ENCODE measurements at places on chromosomes 3 and 15.

GRCh38 chr3:52934630-52935530 lies 37.5 kb upstream of the STIMATE start:
- DNase-seq, result no peak

GRCh38 chr15:34370129-34370528 lies 3.1 kb upstream of the LPCAT4 start:
- no peak for DNase-seq

- no peak for DNase-seq
Observed at GRCh38 chr3:77420336-77420735, 380.4 kb downstream of the ROBO2 start.

DNA sequence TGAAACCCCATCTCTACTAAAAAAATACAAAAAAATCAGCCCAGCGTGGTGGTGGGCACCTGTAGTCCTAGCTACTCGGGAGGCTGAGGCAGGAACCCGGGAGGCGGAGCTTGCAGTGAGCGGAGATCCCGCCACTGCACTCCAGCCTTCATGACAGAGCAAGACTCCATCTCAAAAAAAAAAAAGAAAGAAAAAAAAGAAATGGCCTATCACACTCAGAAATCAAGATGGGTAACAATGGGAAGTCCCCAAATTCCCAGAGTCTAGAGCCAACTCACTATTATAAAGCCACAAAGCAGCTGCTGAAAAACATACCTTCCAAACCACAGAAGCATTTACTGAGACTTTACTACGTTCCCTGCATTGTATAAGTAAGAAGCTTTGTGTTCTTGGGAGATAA lies 7.5 kb downstream of the HDGFL3 start:
- no peak for DNase-seq

DNA sequence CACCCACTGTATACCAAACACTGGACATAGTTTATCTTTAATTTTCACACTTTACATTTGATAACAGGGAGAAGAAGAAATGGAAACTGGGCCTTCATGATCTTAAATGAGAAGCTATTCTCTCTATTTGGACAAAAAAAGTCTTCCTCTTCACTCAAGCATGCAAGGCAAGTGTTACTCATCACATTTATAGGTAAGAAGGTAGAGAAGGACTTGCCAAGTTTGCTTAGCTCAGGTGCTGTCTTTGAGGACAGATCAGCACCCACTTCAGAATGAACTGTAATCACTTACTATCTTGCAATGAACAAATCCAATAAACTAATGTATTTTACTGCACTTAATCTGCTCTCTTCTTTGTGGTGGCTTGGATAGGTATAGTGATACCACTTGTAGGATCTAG lies 1.1 kb upstream of the MYH15 start:
- no peak for DNase-seq

DNA sequence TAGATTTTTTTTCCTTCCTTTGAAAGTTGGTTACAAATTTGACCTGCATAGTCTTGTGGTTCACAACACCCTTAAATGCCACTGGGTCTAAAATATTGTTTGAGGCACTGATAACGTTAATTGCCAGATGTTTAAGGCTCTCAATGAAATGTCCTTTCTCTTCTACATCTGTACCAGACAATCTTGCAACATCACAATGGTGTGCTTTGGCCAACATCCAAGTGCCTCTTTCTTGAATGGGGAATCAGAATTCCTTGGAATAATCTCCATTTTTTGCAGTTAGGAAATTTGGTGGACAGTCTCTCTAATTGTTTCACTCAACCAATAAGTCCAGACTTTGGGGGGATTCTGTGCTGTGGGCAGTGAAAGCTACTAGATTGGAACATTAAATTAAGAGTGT lies 26.0 kb upstream of the PEX5L start:
- DNase-seq, result no peak

- no peak for DNase-seq
Observed at GRCh38 chr3:186354100-186354499, 7.9 kb downstream of the DGKG start.

GRCh38 chr3:118882353-118882947 lies 152.2 kb downstream of the IGSF11 start:
- DNase-seq, result no peak

GRCh38 chr3:57224856-57225255 lies 2.7 kb upstream of the APPL1 start:
- DNase-seq, result no peak

DNA sequence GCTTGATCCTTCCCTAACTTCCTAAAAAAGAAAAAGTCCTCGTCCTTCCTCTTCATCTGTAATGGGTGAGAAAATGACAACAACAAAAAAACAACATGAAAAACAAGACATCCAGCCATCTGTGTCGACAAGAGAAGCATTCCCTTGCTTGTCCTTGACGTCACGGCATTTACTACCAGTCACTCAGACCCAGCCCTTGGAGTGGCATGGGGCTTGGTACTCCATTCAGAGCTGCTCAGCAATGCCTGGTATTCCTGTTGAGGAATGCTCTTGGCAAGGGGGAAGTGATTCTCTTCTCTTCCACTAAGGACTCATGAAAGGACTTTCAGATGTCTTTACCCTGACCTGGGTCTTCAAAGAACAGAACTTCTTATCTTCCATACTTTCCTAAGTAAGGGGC lies 339.7 kb upstream of the RASGRP1 start:
- DNase-seq, result no peak

- DNase-seq, result no peak
Observed at GRCh38 chr15:84037301-84037700, 198.3 kb upstream of the GOLGA6L4 start.

DNA sequence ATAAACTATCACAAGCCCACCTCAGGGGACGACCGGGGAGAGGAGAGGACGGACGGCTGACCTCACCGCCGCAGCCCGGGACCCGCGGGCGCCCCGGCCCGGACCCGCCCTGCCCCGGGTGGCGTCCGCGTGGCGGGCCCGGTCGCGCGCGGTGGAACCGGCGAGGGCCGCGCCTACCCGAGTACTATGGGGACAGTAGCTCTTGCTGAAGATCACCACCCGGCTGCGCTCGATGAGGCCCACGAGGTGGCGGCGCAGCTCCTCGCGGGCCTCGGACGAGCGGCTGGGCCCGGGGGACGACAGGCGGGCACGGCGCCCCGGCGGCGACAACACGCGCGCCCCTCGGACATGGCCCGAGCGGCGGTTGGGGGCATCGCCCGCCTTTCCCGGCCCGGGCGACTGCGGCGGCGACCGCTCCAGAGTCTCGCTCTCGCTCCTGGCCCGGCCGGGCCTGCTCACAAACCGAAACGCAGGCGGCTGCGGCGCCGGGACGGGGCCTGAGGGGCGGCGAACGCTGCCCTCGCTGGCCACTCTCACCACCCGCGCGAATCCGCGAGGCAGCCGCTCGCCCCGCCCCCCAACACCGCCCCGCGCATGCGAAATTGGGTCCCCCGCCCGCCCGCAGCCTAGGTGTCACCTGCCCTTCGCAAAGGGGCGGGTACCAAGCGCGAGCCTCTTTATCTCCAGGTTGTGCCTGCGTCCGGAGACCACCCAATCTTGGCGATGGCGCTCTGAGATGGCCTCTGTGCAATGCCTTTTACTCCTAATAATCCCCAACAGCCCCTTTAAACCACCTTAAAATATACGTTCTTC lies at the start of gene TXNRD3:
Gene TXNRD3, minus strand, starts transcription at position 554 of the 813 bp plus-strand sequence.
- DNase-seq, result peak; percentile 41

GRCh38 chr3:137770835-137771399 lies 6.8 kb downstream of the SOX14 start:
- no peak for DNase-seq

GRCh38 chr15:49905221-49905620 lies 213.8 kb downstream of the ATP8B4 start:
- DNase-seq, result no peak

- no peak for DNase-seq
Observed at GRCh38 chr3:171311784-171312183, 148.4 kb downstream of the TNIK start.

DNA sequence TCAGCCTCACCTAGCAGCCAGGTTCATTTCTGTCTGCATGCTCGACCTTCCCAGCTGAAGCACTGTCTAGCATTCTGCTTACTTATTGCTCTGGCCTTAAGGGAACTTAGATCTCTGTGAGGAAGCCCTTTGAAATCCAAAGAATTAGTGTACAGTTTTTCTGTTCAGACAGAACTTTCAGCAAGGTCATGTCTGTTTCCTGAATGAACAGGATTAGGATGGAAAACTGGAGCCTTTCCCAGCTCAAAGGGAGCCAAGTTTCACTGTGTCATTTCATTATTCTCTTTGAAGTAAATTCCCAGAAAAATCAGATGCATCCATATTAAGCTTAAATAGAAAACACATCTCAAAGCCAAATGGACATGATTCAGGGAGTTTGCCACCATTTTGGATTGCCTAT lies 457.3 kb upstream of the KCNMB2 start:
- DNase-seq, result no peak

- no peak for DNase-seq
Observed at GRCh38 chr15:39511916-39512260, 69.0 kb upstream of the THBS1 start.

DNA sequence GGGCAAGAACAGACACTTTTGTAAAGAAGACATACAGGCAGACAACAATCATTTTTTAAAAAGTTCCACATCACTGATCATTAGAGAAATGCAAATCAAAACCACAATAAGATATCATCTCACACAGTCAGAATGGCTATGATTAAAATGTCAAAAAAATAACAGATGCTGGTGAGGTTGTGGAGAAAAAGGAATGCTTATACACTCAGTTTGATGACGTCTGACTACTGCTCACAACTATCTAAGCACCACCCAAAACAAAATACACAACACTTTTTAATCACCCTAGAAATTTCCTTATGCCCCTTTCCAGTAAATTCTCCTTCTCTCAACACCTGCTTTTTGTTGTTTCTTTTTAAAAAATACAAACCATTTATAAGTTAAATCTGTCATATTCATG lies 228.8 kb downstream of the ISL2 start:
- no peak for DNase-seq

- no peak for DNase-seq
Observed at GRCh38 chr3:3765661-3766060, 33.6 kb upstream of the LRRN1 start.

DNA sequence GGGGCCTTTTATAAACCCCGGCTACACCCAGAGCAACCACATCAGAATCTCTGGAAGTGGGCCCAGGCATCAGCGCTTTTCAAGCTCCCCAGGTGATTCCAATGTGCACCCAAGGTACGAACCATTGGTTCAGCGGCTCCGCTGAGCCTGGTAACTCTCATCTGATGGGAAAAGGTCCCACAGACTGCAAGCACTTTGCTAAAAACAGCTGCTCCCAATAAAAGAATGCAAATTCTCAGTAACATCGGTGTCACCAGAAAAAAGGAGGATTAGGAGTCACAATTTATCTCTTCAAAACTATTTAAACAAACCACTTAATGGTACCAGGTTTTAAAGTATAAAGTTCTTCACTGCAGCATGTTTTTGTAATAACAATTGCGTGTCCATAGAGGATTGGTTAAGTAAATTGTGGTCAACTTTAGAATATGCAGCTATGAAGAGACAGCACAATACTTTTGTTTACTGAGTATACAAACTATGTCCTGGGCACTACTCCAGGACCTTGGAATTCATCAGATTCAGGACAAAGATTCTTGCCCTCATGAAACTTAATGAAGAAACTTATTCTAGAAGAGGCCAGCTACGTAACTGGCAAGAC lies 660.7 kb upstream of the ADAMTS9 start:
- DNase-seq, result no peak

DNA sequence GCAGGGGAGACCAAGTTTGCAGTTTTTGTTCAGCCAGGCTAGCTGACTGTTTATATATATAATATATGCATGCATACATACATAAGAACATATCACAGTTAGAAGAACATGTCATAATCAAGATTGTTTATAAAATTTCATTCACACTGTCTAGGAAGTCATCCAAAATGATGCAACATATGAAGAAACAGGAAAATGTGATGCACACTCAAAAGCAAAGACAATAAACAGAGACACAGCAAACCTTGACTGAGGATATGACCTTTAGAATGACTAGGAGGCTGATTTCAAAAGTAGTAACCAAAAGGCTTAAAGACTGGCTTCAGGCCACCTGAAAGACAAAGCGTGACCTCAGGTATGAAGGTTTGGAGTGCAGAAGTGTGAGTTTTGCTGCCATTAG lies 166.2 kb upstream of the NDN start:
- DNase-seq, result no peak

DNA sequence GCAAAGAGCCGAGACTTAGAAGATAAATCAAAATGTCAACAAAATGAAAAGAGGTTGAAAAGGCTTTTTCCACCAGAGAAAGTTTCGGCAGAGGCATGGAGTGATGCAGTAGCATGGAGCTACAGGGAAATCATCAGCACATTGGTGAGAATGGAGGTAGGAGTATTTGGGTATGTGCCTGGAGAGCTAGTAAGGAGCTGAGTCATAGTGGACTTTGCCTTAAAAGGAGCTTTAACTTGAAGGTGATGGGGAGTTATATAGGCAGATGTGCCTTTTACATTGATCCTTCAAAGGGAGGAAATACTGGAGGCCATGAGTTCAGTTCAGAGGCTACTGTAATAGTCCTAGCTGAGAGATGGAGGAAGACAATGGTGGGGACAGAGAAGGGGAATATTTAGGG lies 44.3 kb downstream of the IL5RA start:
- no peak for DNase-seq

GRCh38 chr3:13009132-13009945 lies 63.9 kb downstream of the IQSEC1 start:
- DNase-seq, result peak; percentile 48

DNA sequence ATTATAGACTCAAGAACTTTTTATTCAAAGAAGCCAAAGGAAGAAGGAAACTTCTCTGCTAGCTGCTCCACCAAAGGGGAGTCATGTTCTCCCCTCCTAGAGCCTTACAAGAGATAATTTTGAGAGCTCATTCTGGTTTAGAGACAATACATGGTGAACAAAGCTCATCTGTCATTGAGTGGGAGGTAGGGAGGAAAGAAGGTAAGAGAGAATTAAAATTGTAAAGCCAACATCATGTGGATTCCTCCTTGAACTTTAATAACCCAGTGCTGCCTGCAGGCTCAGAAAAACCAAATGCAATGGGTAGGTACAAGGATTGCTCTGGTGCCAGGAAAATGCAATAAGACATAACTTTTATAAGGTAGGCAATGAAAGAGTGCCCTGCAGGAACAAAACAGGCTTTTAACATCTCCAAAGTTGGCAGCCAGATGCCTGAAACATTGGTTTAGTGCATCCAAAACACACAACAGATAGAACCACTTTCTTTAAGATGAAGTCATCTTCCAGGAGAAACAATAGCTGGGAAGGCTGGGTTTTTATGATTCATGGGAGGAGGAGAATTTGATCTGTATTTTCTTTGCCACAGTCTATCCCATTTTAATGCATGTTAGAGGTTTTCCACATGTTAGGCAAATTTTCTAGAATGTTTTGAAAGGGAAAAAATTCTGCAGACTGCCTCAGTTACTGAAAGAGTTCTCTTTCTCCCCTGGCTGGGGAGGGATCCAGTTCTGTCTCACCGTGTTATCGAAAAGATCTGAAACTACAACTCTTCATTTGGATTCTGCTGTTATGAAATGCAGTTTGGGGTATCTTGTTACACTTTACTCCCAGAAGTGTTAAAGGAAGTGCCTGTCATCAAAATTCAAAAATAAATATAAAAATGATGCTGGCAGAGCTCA lies 11.3 kb upstream of the ARHGEF3 start:
- DNase-seq, result no peak

Data from activated gamma-delta T cell (primary cell).